ENCODE measurements at places on chromosomes 6 and 20.
A peak's percentile ranks its signal among the peaks of the same experiment; 100 is the strongest.

DNA sequence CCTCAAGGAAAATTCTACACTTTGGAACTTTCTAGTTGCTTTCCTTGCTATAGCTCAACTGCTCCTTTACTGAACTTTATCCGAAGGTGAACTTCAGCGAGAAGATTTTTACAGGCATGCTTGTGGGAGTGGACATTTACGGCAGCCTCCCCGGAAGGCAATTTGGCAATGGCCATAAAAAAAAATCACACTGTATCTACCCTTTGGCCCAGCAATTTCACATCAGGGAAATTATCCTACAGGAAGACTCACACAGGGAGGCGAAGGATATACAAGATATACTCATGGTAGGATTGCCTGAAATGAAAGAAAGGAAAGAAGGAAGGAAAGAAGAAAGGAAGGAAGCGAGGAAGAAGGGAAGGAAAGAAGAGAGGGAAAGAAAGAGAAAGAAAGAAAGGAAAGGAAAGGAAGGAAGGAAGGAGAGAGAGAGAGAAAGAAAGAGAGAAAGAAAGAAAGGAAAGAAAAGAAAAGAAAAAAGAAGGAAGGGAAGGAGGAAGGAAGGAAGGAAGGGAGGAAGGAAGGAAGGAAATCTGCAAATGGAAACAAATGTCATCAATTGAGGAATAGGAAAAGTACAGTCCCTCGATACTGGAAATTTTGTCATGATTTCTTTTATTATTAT is 25.7 kb downstream of the OVOL2 start:
- DNase-seq, result no peak

DNA sequence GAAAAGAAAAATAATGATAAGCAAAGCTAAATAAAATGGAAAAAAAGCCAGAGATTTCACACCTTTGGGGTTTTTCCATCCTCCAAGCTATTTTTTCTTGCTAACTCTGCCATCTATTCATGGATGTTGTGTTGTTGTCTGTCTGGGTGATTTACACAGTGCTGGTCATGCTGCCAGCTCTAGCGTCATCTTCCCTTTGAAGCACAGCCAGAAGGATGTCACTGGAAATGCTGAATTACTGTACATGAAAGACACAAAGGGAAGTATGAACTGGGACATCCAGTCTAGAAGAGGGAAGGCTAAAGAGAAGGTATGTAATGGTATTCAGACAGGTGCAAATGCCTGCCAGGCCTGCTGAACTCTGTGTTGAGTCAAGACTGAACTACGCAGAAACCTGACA is 241.9 kb upstream of the STXBP5 start:
- no peak for DNase-seq

DNA sequence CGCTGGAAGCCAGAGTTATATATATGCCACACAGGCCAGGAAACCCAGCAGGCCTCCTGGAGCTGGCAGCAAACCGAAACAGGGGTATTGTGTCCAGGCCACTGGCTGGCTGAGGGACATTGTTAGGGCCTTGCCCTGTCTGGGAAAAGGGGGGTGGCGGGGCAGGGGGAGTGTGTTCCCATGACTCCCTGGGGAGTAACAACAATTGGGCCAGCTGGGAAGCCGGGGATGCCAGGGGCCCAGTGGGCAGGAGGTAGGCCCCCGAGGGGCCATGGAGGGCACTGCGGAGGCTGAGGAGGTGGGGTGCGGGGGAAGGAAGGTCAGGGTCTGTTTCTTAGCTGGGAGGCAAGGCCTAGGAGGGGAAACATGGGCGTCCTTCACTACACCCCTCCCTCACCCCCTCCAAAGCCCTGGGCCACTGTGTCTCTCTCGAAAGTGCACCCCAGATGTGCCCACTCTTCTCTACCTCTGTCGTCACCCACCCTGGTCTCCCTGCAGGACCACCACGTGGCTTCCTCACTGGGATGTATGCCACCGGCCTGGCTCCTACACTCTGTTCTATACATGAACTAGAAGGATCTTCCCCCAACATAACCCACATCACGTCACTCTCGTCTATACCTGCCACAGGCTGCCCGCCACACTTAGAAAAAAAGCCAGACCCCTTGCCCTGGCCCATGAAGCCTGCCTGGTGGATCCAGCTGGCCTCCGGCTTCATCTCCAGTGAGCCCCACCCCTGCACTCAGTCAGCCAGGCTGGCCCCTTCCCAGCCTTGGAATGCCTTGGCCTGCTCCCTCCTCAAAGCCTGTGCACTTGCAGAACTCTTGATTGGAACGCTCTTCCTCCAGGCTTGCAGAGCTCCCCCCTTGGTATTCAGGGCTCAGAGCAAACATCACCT is 7.8 kb upstream of the E2F1 start:
- no peak for DNase-seq

DNA sequence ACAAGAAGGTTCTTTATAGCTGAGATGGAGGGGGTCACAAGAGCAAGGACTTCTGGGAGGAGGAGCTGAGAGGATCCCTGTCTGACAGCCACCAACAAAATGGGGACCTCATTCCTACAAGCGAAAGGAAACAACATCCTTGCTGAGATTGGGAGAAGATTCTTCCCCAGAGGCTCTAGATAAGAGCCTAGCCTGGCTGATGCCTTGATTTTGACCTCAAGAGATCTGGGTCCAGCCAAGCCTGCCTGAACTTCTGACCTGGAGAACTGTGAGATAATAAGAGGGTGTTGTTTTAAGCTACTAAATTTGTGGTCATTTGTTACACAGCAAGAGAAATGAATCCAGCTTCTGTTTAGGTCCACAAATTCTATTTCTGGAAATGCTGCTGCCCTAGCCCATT is 75.4 kb upstream of the SLC4A11 start:
- no peak for DNase-seq

DNA sequence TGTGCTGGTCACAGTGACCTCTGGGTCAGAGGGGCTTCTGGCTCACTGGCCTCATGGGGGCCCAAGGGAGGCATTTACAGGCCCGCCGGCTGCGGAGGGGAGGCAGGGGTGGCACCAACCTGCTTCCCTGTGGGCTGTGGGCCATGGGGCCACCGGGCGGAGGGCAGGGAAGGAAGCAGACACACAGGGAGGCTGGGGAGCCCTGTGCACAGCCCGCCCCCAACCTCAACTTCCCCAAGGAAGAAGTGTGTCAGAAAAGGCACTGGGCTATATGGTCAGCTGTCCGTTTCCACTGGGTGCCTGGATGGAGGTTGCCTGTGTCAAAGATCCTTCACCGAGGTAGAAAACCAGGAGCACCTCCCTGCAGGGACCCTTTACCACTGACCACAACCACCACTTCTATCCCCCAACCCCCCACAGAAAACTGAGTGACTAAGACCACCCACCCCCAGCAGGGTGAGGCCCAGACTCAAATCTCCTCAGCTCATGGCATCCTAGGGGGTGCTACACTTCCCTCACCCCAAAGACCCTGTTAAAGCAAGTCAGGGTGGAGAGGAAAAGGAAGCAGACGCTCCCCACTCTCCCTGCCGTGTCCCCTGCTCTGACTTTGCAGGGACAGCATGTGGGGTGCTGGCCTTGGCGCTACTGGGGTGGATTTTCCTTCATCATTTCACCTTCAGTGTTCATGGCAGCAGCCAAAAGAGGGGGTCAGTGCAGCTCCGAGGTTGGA is 5.6 kb downstream of the CST3 start:
- no peak for DNase-seq

- DNase-seq, result peak; percentile 77
Observed at GRCh38 chr6:48765352-48765961, 654.5 kb upstream of the PTCHD4 start.

DNA sequence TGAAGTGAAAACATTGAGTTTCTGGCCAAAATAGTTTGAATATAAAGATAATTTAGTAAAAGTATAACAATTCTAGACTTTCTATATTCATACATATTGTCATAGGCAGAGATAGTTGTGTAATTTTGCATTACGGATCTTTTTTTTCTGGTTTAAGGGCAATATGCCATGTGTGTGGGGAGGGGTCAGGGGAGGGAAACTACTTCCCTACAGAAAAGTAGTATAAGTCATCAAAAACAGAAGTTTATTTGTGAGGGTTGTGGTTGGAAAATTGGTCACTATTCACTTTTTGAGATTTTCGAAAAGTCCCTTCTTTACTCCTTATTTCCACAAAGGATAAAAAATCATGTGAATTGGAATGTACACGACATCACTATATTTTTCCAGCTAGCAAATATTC is 288.2 kb upstream of the PREP start:
- no peak for DNase-seq

DNA sequence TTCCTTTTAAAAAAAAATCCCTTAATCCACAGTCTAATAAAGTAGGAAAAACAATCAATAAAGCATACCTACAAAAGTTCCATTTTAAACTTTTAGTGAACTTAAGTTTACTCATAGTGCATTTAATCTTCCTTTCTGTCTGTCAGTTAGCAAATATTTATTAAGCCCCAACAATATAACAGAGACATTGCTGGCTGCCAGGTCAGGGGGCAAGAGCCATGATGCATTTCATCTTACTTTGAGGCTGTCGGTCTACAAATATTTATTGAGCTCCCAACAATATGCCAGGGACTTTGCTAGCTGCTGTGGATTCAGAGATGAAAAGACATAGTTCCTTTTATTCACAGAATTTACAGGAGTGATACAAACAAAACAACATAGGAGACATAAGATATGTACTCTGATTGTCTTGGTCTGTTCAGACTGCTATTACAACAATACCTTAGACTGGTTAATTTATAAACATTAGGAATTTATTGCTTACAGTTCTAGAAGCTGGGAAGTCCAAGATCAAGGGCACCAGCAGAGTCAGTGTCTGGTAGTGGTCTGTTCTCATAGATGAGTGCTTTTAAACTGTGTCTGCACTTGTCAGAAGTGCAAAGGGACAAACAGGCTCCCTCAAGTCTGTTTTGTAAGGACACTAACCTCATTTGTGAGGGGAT is 118.6 kb downstream of the PLCB1 start:
- DNase-seq, result no peak

GRCh38 chr20:1920252-1920651 is 25.0 kb downstream of the SIRPA start:
- DNase-seq, result no peak

- DNase-seq, result no peak
Observed at GRCh38 chr20:24670341-24670872, 201.0 kb downstream of the SYNDIG1 start.

Data from stomach (tissue), 19 donors.